ENCODE measurements at places on chromosomes 1 and 21.

GRCh38 chr1:175232335-175232734, 39.8 kb upstream of the KIAA0040 start:
- DNase-seq, result no peak

GRCh38 chr21:35478161-35479064, 429.3 kb upstream of the RUNX1 start:
- no peak for DNase-seq

DNA sequence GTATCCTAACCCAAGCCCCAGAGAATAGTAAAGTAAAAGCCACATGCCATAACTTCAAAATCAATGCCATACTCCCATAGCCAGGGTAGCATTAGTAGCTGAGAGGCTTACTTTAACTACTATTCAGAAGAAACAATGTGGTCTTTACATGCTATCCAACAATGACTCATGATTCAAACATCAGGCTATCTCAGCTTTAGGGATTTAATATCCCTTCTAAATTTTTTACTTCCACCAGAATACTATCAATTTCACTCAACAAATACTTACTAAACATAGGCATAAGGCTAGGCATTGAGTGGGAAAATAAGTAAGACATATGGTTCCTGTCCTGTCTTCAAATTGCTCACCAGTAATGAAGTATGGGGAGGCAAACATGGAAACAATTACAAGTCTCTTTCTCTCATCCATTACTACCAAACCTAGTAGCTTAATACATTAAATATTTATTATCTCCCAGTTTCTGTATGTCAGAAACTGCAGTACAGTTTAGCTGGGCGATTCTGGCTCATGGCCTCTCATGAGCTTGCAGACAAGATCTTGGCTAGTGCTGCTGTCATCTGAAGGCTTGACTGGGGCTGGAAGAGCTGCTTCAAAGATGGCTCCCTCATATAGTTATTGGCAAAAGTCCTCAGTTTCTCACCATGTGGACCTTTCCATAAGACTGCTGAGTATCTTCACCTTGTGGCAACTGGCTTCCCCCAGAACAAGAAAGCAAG, 30.7 kb downstream of the EVI5 start:
- no peak for DNase-seq

DNA sequence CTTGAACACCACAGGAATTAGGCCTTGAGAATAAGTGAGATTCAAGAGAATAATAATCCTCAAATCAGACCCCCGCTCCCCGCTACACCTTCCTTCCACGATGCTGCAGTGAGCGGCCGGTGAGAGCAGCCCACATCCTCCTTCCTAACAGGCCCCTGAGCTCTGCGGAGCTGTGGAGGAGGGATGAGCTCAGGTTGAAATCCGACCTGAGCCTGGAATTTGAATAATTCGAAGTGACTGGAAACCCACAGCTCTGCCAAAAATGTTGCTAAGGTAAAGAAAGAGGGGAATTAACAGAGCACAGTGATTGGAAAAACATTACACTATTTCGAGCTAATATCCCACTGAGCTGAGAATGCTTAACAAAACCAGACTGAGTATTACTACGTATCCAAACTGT, 90.0 kb downstream of the URB2 start:
- DNase-seq, result no peak

DNA sequence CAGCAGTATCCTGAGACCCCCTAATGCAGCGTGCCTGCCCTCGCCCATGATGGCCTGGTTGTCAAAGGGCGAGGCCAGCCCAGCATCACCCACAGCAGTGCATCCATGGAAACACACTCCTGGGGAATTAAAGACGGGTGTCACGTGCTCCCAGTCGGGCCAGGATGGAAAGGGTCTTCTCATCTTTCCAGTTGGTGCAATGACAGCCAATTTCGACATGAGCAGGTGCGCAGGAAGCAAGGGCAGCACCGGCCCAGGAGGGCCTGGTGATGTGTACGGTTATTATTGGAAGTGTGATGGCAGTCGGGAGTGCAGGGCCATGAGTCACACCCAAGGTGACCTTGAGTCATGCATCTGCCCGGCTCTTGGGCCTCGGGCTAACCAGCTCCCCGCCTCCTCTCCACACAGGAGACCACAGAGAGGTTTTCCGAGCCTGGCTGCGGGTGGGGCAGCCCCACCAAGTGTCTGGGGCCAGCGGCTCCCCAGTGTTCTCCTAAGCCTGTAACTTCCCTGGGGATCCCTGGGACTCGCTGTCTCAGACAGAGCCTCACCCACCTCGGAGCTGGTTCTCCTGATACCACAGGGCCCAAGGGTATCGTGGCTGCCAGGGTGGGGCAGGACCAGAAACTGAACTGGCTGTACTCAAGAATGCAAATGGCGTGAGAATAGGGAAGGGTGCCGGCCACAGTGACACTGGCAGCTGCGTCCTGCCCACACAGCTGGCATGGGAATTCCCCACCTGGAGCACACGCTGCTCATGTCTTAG, 119.8 kb downstream of the SIK1 start:
- DNase-seq, result no peak

DNA sequence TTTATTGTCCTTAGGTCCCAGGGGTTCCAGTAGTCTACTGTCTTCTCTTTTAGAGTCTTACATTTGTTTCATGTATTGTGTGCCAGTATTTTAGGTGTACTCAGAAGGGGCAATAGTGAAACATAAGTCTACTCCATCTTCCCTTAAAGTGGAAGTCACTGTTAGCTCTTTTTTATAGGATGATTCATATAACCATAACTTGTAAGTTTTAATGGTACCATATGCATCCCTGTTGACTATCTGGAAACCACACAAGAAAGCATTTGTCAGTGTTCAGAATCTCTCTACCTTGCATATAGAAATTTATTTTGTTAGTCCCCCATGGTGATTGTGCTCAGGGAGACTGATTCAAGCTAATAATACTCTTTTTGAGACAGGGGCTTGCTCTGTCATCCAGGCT, 149.9 kb downstream of the HS2ST1 start:
- DNase-seq, result no peak

DNA sequence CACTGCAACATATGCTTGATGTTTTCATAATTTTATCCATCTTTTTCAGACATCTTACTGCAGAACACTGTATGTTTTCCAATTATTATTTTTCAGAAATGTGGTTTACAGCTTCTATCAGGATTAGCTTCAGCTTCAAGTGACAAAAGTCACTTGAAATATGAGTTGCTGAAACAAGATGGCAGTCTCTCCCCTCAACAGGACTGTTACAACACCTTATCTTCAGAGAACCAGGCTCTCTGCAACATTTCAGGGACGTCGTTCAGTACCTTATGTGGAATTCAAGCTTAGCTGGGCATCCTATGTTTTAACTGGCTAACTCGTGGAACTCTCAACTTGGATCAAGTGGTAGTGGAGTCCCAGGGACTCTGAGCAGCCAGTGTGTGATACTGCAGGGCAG, 2.0 kb upstream of the UBE2G2 start:
- DNase-seq, result no peak

GRCh38 chr1:67564193-67564592, 120.8 kb upstream of the GADD45A start:
- DNase-seq, result no peak

- no peak for DNase-seq
Measured at GRCh38 chr1:172404121-172404520, 16.4 kb upstream of the C1orf105 start.

DNA sequence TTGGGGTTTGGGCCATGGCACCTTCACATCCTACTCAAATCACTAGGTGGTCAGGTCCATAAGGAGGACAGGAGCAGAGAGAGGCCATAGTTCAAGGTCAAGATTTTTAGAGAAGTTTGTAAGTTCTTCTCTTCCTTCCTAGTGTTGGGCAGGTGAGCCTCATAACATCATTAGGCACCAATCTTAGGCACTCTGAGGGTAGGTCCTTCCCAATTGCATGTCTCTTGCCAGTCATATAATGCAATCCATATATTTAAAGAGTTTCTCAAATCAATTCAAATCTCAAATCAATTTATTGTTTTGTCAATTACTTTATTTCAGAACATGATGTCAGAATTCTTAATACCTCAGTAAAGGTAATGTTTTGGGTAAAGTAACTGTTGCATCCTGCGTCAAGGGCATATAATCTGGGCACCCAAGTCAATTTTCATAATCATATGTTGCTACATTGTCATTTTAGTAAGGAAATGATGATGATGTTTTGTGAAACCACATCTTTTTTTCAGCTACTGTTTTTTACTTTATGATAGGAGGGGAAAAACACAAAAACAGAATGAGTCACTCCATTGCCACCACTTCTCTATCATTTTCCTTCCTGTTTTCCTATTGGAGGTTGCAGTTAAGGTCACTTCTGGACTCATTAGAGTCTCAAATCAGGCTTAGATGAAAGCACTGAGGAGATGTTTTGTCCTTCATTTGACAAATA, 122.7 kb downstream of the UCHL5 start:
- no peak for DNase-seq

GRCh38 chr1:182962554-182963115, 9.7 kb upstream of the SHCBP1L start:
- DNase-seq, result peak; percentile 68

GRCh38 chr1:208834381-208835096, 590.4 kb upstream of the PLXNA2 start:
- DNase-seq, result no peak

DNA sequence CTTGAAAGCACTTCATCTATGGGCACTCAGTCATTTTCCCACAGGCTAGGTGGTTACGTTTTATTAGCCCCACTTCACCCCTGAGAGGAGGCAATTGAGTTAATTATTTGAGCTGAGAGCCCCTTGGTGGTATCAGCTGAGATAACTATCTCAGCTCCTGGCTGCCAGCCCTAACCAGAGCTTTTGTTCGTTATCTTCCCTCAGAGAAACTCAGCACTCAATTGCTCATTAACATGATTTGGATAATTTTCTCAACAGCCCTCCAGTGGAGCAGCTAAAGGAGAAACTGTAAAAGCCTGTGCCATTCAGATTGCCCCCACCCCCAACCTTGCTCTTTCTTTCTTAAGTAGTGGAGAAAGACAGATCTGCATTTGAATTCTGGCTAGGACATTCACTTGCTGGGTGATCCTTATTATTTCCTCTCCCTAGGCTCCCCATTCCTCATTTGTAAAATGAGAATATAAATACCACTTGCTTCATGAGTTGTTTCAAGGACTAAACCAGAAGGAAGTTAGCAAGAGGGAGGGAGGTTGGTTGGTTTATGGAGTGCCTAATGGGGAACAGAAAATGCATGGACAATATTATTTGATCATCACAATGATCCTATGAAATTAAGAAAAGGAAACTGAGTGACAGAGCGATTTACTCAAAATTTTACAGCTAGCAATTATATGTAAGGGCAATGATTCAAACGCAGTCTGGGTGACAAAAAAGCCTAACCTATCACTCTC, 218.7 kb upstream of the FGGY start:
- no peak for DNase-seq

DNA sequence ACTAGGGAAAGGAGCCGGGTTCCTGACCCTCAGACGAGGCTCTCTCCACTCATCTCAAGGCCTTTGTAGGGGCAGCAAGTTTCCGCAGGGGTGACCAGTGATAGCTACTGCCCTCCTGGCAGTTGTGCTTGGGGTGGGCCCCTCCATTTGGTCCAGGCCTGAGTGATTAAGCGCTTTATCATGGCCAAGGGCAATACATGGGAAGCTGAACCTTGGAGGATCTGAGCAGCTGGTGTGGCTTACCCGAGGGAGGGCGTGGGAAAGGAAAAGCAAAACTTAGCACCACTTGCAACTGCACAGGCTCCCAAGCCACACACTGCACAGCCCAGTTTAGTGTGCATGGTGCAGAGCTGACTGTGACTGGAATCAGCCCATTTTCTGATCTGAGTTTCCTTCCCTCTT, 47.8 kb downstream of the GADD45A start:
- DNase-seq, result no peak

DNA sequence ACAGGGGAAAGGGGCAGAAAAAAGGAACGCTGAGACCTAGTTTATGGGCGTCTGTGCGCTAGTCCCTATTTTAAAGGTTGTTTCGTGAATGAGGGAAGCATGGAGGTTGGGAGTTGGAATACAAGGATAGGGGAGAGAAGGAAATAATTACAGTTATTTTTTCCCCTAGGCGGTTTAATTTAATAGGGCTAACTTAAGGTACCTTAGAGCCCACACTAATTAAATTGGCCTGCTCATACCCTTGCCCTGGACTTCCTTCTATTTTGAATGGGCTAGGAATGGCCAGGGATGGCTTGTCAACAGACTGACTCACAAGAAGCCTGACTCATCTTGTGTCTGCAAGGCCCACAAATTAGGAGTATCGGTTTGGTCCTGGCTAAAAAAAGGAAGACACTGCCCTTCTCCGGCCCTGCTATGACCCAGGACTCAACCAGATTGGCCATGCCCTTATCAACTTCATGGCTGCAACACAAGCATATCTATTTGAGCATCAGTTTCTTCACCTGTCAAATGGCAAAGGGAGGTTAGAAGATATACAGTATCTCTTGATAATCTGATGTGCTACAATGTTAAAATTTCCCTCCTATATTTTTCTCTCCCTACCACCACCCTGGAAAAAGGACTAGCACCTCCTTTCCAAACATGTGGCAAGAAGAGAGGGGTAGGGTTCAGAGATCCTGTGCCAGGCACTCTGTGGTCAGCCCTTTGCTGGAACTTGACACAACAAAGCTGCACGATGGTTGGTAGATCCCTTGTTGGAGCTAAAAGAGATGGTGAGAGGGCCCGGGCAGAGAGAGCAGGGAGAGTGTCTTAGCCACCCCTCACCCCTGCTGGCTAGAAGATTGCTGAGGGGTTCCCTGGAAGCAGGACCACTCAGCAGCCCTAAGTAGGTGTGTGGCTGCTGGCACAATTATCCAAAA, 2.2 kb upstream of the SSBP3 start:
- no peak for DNase-seq

GRCh38 chr1:227774051-227774731, 39.0 kb downstream of the SNAP47 start:
- no peak for DNase-seq

GRCh38 chr21:41396558-41397075, 29.4 kb upstream of the MX1 start:
- no peak for DNase-seq

DNA sequence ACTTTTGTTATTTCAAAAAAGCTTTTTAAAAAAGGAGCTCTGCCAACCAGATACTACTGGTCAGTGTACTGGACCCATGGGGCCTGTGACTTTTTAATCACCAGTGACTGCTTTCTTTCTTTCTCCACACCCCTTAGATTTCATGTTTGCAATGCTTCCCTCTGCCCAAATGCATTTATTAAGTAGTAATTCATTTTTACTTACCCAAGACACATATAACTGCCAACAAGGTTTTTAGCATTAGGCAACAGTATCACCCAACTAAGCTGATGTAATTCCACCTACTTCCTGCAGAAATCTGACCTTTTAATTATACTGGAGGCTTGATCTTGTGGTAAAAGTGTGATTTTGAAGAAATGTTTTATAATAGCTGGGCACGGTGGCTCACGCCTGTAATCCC, 12.5 kb downstream of the MECR start:
- DNase-seq, result no peak

GRCh38 chr1:232521660-232522059, 108.3 kb downstream of the SIPA1L2 start:
- no peak for DNase-seq

GRCh38 chr1:55021942-55022546, 17.3 kb upstream of the PCSK9 start:
- peak; percentile 72 for DNase-seq

DNA sequence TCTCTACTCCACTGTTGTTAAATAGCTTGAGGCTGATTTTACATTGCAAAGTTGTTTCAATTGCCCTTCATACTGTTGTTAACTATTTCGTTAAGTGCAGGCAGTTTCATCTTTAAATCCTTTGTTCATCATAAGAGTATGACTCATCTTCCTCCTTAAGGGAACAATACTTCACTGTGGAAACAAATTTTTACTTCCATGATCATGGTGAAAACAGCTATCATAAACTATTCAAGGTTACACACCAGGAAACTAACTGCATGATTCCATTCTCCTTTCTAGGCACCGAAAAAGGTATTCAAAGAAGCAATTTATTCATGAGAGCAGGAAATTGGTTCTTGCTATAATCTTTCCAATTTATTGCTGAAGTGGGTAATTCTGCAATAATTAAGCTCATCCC, 593.2 kb downstream of the LRRIQ3 start:
- no peak for DNase-seq
